ENCODE measurements at places on chromosomes 16 and 17. TPM values are rescaled to one million over a fixed set of nuclear protein-coding genes. Genes with fewer than 3 reads are reported as not detected.

- H3K4me1 ChIP-seq = no peaks in the 10 kb centered on the region
- H3K27me3 ChIP-seq = no peaks in the 10 kb centered on the region
- no peaks in the 10 kb centered on the region for H3K36me3 ChIP-seq
- no peak for DNase-seq
Observed at GRCh38 chr16:66298571-66299120, 67.8 kb upstream of the CDH5 start.

Gene C16orf54
- 17.3 TPM for total RNA-seq

Gene NUDT16L1
- 26.5 TPM for total RNA-seq

Gene C16orf46
- total RNA-seq = 0.39 TPM

Gene PSMC3IP
- total RNA-seq = 32.5 TPM
